DMS79 treated with DMSO at 0.1 percent for 48 hours (cell line): ENCODE measurements at places on chromosomes 7 and 10.

GRCh38 chr10:113236998-113237397, 287.0 kb downstream of the TCF7L2 start:
- DNase-seq = no peak

DNA sequence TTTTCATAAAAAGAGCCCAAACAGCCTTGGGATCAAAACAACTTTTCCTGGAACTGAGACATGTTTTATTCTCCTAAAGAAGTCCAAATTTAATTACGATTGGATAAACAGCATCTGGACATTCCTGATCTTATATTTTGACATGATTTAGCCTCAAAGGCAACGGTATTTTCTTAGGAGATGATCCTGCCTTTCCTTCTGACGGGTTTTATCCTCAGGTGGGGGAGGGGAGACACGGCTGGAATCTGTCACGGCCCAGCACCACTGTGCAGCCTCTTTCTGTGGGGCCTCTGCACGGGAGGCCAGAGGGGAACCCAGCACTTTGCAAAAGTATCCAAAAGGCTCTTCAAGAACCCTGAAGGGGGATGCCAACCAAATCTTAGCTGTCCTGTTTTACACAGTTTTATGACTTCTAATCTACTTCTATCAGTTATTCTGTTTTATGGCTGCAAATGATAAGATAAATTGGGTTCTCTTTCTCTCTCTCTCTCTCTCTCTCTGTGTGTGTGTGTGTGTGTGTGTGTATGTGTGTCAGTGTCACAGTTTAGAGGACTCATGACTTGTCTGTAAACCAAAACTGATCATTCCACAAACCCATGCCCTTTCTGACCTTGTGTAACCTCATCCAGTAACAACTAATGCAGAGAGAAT, 321.1 kb upstream of the NPVF start:
- DNase-seq = no peak

- no peak for DNase-seq
Observed at GRCh38 chr7:46630031-46630430, 709.0 kb upstream of the IGFBP3 start.

- no peak for DNase-seq
Observed at GRCh38 chr10:25907261-25907660, 26.8 kb upstream of the MYO3A start.

DNA sequence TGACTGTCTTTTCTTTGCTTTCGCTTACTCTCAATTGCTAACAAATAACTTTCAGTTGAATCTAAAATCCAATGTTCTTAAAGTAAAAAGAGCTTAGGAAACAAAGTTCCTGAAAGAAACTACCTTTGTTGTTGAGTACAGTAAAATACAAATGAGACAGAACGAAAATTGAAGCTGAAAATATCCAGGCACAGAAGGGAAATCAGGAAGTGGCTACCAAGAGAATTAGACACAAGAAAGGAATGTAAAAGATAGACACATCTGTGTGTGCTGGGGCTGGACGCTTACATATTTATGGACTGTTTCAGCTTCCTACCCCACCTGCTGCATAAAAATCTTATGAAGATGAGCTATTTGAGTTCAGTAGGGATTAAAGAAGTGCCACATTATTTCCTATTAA, 161.7 kb upstream of the PLXDC2 start:
- DNase-seq = no peak

GRCh38 chr10:130545122-130545521, 408.9 kb downstream of the GLRX3 start:
- no peak for DNase-seq

GRCh38 chr7:106750773-106751172, 89.8 kb upstream of the CCDC71L start:
- no peak for DNase-seq

DNA sequence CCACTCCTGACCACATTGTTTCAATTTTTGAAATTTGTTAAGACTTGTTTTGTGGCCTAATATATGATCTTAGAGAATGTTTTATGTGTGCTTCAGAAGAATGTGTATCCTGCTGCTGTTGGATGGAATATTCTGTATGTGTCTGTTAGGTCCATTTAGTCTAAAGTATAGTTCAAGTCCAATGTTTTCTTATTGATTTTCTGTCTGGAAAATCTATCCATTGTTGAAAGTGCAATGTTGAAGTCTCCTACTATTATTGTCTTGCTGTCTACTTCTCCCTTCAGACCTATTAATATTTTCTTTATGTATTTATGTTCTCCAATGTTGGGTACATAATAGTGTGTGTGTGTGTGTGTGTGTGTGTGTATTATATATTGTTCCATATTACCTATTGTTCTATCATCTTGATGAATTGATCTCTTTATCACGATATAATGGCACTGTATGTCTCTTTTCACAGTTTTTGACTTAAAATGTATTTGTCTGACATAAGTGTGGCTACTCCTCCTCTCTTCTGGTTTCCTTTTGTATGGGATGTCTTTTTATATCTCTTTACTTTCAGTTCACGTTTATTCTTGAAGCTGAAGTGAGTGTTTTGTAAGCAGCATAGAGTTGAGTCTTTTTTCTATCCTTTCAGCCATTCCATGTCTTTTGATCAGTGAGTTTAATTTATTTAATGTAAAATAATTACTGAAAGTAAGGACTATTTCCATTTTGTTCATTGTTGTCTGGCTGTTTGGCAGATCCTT, 61.3 kb downstream of the AKR1D1 start:
- DNase-seq = no peak
